CD4-positive, alpha-beta T cell treated with Interleukin-15 for 4 hours (primary cell): ENCODE measurements at places on chromosomes 11 and 22.

DNA sequence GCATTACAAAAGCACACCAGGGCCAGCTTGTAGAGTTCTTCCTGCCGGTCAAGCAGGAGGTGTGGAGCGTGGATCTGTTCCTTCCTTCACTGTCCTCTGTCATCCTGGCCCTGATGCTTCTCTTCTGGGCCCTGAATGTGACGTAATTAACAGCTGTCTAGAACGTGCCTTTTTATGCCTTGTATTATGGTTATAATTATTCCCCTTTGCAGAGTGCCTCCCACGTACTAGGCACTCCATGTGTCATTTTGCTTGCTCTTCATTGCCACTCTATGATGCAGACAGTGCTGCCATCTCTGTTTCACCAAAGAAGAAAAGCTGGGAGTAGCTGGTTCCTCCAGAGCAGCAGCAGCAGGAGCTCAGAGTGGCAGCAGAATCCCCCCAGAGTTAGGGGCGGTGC lies 132.1 kb upstream of the TTC12 start:
- DNase-seq = no peak

DNA sequence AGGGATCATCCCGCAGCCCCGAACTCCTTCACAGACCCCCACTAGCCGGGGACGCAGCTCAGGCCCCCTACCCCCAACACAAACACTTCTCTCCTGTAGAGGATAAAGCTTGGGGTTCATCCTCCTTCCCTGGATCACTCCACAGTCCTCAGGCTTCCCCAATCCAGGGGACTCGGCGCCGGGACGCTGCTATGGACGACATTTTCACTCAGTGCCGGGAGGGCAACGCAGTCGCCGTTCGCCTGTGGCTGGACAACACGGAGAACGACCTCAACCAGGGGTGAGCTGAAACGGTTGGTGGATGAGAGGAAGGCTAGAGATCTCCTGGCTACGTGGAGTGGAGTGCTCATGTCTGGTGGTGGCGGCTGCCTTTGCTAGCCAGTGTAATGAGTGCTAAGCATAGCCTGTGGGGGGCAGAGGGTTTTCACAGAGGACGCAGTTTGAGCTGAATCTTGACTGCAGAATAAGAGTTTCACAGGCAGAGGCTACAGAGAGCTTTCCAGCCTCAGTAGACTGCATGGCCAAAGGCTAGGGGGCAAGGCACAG lies 580 bp downstream of the ILK start:
- peak; percentile 67 for DNase-seq

GRCh38 chr11:67033661-67034166 lies 10.8 kb downstream of the SYT12 start:
- no peak for DNase-seq

DNA sequence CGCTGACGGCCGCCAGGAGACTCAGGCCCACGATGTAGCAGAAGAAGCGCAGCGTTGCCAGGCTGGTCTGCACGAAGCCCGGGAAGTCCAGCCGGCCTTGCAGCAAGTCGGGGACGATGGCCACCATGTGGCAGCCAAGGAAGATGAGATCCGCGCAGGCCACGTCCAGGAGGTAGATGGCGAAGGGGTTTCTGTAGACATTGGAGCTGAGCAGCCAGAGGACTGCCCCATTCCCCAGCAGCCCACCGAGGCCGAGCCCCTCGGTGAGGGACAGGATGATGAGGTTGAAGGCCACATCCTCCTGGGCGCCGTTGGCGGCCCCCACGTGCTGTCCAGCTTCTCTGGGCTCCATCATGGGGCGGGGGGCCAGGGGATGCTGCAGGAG lies 3.8 kb downstream of the MRGPRE start:
- DNase-seq = no peak

GRCh38 chr11:57155838-57156607 lies 25.7 kb upstream of the LRRC55 start:
- no peak for DNase-seq

DNA sequence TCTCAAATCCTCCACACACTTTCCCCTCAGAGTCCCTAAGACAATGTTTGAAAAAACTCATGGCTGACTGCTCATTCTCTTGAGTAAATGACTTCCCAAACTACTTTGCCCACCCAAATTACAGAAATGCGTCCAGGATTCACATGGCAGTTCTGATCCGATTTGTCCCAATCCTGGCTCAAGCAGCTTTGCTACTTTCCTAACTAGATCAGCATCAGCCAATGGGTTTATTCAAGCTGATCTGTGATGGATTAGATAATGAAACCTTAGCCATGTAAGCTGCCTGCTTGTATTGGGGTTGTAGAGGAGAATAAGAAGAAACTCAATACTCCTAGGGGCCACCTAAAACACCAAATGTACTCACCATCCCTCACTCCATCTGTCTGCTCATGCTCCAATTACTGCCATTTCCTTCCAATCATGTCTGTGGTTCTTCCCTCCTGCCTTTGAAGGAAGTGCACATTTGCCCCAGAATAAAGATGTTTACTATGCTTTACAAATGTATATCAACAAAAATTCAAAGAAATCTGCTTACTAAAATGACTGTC lies 6.9 kb downstream of the RBFOX2 start:
- DNase-seq = no peak

- no peak for DNase-seq
These were observed 15.4 kb downstream of the FAM83F start for GRCh38 chr22:40009951-40010671.
